ENCODE measurements at places on chromosomes 3 and 15. TPM values are rescaled to one million over a fixed set of nuclear protein-coding genes. Genes with fewer than 3 reads are reported as not detected.

PAK6 gene
- total RNA-seq, result 0.73 TPM

FRMD4B gene
- 32.8 TPM for total RNA-seq

PYGO1 gene
- total RNA-seq, result not detected

ZNF774 gene
- 1.1 TPM for total RNA-seq

NTRK3 gene
- total RNA-seq, result 0.85 TPM

SNX22 gene
- 0.68 TPM for total RNA-seq

SORD gene
- total RNA-seq, result 15.6 TPM

MLH1 gene
- total RNA-seq, result 102 TPM

- H3K36me3 ChIP-seq, result peaks cover 5% of the 10 kb centered on the region
- peak overlapping the region; percentile 17 for H3K4me3 ChIP-seq
- H3K27ac ChIP-seq, result peak overlapping the region; percentile 79
- H3K27me3 ChIP-seq, result peaks cover 2% of the 10 kb centered on the region
These were observed 258.9 kb downstream of the UACA start for GRCh38 chr15:70504299-70504951.

DNA sequence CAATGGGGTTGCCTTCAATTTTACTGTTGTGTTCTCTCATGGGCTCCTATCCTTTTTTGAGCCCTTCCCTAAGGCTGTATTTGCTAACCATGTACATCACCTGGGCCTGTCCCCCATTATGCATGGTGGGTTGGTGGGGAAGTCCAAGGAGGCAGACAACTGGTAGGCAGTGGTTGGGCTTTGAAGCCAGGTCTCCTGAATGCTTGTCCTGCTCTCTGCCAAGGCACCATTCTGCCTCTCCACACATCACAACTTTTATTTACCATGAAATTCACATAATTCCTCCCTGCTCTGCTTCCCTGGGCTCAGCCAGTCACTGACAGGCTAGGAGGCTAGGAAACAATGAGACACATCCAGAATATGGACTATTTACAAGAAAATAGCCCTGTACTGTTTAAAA, 41.0 kb upstream of the COPB2 start:
- H3K27ac ChIP-seq, result no peak overlapping the region

DNA sequence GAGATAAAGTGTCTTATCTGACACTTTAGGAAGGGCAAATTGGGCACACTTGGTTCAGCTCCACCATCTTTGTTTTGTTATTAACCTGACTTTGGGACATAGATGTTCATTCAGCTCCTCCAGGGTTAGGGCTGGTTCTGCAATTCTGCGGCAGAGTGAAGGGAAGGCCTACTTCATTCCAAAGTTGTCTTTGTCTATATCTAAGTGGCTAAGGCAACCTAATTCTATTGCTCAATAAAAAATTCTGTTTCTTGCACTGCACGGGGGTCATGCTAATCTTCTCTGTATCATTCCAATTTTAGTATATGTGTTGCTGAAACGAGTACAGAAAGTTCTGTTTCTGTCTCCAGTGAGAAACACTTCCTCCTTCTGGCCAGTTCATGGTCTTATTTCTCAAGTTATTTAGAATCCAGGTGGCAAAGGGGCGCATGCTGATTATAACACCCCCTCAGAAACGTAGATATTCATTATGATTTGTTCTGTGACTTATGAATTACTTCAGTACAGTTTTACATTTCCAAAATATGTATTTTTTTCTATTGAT, 53.5 kb downstream of the PFN2 start:
- H3K36me3 ChIP-seq, result peaks cover 32% of the 10 kb centered on the region
- no peak for DNase-seq
- H3K27me3 ChIP-seq, result no peaks in the 10 kb centered on the region
- no peak overlapping the region for H3K27ac ChIP-seq
- H3K4me3 ChIP-seq, result no peak overlapping the region
- H3K4me1 ChIP-seq, result no peaks in the 10 kb centered on the region

GRCh38 chr3:14770591-14770990, 48.2 kb upstream of the FGD5 start:
- no peaks in the 10 kb centered on the region for H3K36me3 ChIP-seq
- peaks cover 1% of the 10 kb centered on the region for H3K27me3 ChIP-seq
- no peak for DNase-seq
- no peak overlapping the region for H3K4me3 ChIP-seq
- H3K4me1 ChIP-seq, result no peaks in the 10 kb centered on the region
- H3K27ac ChIP-seq, result no peak overlapping the region

GRCh38 chr3:30268288-30268687, 338.1 kb upstream of the TGFBR2 start:
- no peak for DNase-seq
- H3K4me1 ChIP-seq, result peaks cover 6% of the 10 kb centered on the region
- no peak overlapping the region for H3K27ac ChIP-seq

DNA sequence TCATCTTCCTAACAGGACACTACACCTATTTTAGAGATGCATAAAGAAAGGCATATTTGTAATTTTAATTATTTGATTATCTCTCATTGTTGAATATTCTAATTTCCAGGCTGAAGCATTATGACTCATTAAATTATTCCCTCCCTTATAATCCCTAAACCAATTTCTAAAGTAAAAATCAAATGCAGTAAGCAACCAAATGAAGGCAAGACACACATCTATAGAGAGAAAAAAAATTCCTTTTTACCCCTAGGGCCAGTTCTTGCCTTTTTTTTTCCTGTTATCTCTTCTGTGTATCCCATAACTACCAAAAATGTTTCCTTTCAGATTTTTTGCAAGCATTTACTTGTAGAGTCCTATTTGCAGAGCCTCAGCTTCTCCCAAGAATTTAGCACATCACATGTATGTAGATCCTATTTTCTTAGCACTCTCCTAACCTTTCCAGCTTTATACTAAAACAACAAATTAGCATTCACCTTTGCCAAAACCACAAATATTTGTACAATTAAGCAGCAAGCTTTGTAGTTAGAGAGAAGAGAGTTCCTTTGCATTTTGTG, 177.9 kb downstream of the SATB1 start:
- H3K4me1 ChIP-seq, result peaks cover 8% of the 10 kb centered on the region
- no peaks in the 10 kb centered on the region for H3K36me3 ChIP-seq
- H3K4me3 ChIP-seq, result no peak overlapping the region
- peaks cover 9% of the 10 kb centered on the region for H3K27me3 ChIP-seq
- no peak for DNase-seq

- peaks cover 2% of the 10 kb centered on the region for H3K27me3 ChIP-seq
- no peaks in the 10 kb centered on the region for H3K36me3 ChIP-seq
- H3K4me1 ChIP-seq, result no peaks in the 10 kb centered on the region
- no peak for DNase-seq
- H3K27ac ChIP-seq, result no peak overlapping the region
These were observed 51.6 kb upstream of the DUT start for GRCh38 chr15:48279608-48280007.

DNA sequence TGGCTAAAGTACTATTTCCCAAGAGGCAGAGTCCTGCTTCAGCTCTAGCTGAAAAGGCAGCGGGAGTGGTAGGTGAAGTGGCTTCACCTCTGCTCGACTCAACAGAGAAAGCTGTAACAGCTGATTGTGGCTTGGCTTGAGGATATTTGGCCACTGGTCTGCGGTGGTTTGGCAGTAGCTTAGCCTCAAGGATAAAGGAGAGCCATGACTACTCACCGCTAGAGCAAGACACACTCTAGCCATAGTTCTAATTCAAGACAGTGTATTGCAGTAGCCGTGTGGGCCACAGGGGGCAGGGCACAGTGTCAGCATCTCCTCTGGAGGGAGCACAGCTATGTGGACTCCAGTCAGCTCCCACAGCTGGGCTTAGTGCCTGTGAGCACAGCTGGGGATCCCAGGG, 23.5 kb downstream of the TPRG1 start:
- H3K36me3 ChIP-seq, result peaks cover 17% of the 10 kb centered on the region
- no peak overlapping the region for H3K27ac ChIP-seq
- peaks cover 7% of the 10 kb centered on the region for H3K27me3 ChIP-seq
- no peak overlapping the region for H3K4me3 ChIP-seq
- DNase-seq, result no peak

DNA sequence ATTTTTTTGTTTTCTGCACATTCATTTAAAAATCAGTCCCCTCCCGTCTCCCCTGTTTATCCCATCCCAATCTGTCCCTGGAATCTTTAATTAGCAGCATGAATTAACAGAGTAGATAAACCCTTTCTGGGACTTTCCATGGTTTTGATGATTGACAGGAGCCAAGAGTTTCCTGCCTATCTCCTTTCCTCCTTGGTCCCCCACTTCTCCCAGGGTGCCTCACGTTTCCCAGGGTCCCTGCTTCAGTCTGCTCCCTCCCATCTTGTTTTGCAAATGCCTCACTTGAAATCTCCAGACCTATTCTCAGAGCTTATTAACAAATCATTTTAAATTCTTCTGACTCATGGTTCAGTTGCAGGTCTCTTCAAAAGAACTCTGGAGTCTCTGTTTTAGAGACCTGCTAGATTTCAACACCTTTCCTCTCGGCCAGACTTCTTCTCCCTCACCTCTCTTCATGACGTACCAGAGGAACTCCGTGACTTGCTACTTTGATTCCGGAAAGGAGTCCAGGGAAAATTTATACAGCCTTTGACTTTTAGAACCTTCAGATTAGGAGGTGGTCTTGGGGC, 238.5 kb downstream of the ITPR1 start:
- no peak overlapping the region for H3K4me3 ChIP-seq
- H3K4me1 ChIP-seq, result peaks cover 14% of the 10 kb centered on the region
- no peak for DNase-seq
- H3K36me3 ChIP-seq, result peaks cover 18% of the 10 kb centered on the region
- no peak overlapping the region for H3K27ac ChIP-seq

DNA sequence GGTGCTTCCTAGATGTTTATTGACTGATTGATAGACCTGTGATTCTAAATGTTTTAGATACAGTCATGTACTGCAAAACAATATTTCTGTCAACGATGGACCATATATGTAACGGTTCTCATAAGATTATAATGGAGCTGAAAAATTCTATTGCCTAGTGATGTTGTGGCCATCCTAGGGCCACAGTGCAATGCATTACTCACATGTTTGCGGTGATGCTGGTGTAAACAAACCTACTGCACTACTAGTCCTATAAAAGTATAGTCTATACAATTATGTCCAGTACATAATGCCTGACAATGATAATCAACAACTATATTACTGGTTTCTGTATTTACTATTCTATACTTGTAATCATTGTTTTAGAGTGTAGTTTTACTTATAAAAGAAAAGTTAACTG, 46.8 kb downstream of the CHST2 start:
- no peaks in the 10 kb centered on the region for H3K36me3 ChIP-seq
- H3K4me1 ChIP-seq, result peaks cover 67% of the 10 kb centered on the region
- no peak for DNase-seq
- H3K4me3 ChIP-seq, result no peak overlapping the region

GRCh38 chr3:65354880-65355279, 667.1 kb upstream of the ADAMTS9 start:
- no peak overlapping the region for H3K4me3 ChIP-seq
- DNase-seq, result no peak
- H3K27ac ChIP-seq, result no peak overlapping the region
- no peaks in the 10 kb centered on the region for H3K4me1 ChIP-seq
- peaks cover 14% of the 10 kb centered on the region for H3K27me3 ChIP-seq
- H3K36me3 ChIP-seq, result peaks cover 2% of the 10 kb centered on the region

- no peaks in the 10 kb centered on the region for H3K36me3 ChIP-seq
- H3K4me3 ChIP-seq, result no peak overlapping the region
- H3K27me3 ChIP-seq, result peaks cover 10% of the 10 kb centered on the region
- DNase-seq, result no peak
- no peak overlapping the region for H3K27ac ChIP-seq
These were observed 86.4 kb downstream of the POLR2M start for GRCh38 chr15:57792724-57793449.

- no peaks in the 10 kb centered on the region for H3K4me1 ChIP-seq
- H3K4me3 ChIP-seq, result no peak overlapping the region
- H3K27me3 ChIP-seq, result no peaks in the 10 kb centered on the region
- H3K36me3 ChIP-seq, result no peaks in the 10 kb centered on the region
- no peak overlapping the region for H3K27ac ChIP-seq
- DNase-seq, result no peak
These were observed 261.0 kb downstream of the ROBO1 start for GRCh38 chr3:79506751-79507150.

- peaks cover 12% of the 10 kb centered on the region for H3K4me1 ChIP-seq
- H3K27ac ChIP-seq, result no peak overlapping the region
- peak; percentile 24 for DNase-seq
- no peaks in the 10 kb centered on the region for H3K27me3 ChIP-seq
These were observed 205.9 kb downstream of the MBNL1 start for GRCh38 chr3:152474585-152474984.

GRCh38 chr15:99708563-99708962, 24.7 kb downstream of the LYSMD4 start:
- no peak for DNase-seq
- H3K4me3 ChIP-seq, result no peak overlapping the region
- H3K36me3 ChIP-seq, result peaks cover 13% of the 10 kb centered on the region
- peaks cover 32% of the 10 kb centered on the region for H3K4me1 ChIP-seq
- no peak overlapping the region for H3K27ac ChIP-seq
- no peaks in the 10 kb centered on the region for H3K27me3 ChIP-seq

DNA sequence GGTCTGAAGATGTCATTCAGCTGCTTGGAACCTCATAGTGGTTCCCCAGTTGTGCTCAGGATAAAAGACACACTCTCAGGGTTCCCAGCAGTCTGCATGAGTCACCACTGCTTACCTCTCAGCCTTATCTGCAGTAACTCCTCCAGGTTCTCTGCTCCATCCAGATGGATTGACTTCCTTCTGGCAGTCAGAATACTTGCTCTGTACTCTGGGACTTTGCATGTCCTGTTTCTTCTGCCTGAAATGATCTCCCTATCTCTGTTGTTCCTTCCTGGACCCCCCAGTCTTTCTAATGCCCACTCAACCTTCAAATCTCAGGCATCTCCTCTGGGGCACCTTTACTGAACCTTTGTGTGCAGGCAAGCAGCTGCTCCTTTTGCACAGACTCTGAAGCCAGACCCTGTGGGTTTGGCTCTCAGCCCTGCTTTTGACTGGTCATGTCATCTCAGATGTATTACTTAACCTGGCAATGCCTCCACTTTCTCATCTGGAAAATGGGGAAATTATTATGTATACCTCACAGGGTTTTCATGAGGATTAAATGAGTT, 38.4 kb downstream of the ITPR1 start:
- no peak overlapping the region for H3K4me3 ChIP-seq
- H3K27ac ChIP-seq, result no peak overlapping the region
- H3K4me1 ChIP-seq, result peaks cover 10% of the 10 kb centered on the region
- DNase-seq, result no peak

DNA sequence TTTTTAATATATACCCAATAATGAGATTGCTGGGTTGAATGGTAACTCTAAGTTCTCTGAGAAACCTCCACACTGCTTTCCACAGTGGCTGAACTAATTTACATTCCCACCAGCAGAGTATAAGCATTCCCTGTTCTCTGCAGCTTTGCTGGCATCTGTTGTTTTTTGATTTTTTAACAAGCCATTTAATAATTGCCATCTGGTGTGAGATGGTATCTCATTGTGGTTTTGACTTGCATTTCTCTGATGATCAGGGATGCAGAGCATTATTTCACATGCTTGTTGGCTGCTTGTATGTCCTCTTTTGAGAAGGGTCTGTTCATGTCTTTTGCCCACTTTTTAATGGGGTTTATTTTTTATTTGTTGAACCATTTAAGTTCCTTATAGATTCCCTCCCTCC, 75.0 kb upstream of the EPHB3 start:
- H3K27me3 ChIP-seq, result peaks cover 27% of the 10 kb centered on the region
- H3K4me3 ChIP-seq, result no peak overlapping the region
- no peaks in the 10 kb centered on the region for H3K4me1 ChIP-seq
- no peaks in the 10 kb centered on the region for H3K36me3 ChIP-seq

GRCh38 chr15:75508840-75509532, 57.5 kb upstream of the SIN3A start:
- no peaks in the 10 kb centered on the region for H3K4me1 ChIP-seq
- H3K27ac ChIP-seq, result no peak overlapping the region
- H3K4me3 ChIP-seq, result no peak overlapping the region
- no peaks in the 10 kb centered on the region for H3K27me3 ChIP-seq
- no peak for DNase-seq
